ENCODE measurements at places on chromosomes 7 and 10.

DNA sequence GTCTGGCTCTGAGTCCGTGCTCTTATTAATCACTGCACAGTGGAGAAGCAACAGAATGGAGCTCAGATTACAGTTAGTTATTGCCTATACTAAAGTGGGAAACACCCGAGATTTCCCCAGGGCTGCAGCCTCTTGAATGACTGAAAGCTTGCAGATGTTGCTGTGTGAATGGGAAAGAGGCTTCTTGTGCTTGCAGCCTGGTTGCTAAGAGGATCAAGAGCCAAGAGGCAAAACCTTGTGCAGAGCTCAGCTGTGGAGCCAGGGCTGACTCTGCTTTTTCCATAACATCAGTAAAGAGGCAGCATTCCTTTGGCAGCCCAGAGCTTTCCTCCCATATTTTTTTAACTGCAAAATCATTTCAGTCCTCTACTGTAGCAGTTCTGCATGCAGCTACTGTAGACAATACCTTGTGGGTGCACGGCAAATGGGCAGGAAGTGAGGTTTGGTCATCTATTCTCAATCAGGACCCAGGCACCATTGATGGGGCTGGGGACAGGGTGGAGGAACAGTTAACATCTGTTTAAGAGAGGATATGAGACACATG is 86.5 kb downstream of the RALA start:
- DNase-seq = no peak

DNA sequence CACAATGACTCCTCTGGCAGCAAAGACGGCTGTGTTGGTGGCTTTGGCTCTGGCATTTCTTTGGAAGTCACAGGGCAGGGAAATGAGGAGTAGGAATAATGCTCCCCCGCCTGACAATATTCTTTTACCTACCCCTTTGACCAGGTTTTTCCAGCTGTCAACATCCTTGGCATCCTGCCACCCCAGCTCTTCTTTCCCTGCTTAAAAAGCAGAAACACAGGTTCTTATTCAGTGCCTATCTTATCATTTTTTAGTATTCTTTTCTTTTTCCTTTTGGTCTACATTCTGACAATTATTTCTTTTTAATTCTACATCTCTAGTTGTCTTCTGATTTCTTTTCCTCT is 97.7 kb downstream of the CREB5 start:
- DNase-seq = no peak

DNA sequence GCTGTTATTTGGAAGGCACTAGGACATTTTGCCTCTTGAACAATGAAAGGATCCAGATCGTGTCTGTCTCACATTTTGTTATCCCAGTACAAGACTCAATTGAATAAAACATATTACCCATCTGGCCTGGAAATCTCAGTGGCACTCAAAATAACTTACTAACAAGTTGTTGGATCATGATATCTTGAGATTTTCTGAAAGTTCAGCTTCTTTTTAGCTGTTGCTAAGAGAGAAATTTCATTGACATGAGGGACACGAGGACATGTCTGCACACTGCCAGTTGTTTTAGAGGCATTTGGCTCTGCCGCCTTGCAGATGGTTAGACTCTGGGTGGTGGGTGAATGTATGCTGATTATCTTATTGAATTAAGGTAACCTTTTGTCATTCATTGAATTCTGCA is 41.0 kb downstream of the KAT6B start:
- no peak for DNase-seq

GRCh38 chr10:75304741-75305390 is 69.1 kb upstream of the COMTD1 start:
- no peak for DNase-seq

- no peak for DNase-seq
Observed at GRCh38 chr10:19412531-19412930, 363.9 kb downstream of the MALRD1 start.

GRCh38 chr10:93412801-93413200 is 69.3 kb downstream of the MYOF start:
- no peak for DNase-seq

- no peak for DNase-seq
Observed at GRCh38 chr10:89263531-89263930, 12.0 kb upstream of the LIPA start.

- no peak for DNase-seq
Observed at GRCh38 chr7:78333530-78334425, 535.2 kb downstream of the PHTF2 start.

DNA sequence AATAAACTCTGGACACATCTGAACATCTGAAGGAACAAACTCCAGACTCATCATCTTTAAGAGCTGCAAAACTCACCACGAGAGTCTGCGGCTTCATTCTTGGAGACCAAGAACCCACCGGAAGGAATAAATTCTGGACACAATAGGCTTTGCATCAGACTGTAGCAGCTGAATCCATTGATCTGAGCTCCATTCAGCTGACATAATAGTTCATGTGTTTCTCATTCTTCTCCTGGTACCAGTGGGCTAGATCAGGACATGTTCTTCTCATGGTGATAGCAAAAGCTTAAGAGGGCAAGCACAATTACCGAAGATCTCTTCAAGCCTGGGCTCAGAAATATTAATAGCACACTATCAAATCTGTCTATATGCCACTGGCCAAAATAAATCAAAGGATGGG is 20.5 kb upstream of the GNAI1 start:
- no peak for DNase-seq

DNA sequence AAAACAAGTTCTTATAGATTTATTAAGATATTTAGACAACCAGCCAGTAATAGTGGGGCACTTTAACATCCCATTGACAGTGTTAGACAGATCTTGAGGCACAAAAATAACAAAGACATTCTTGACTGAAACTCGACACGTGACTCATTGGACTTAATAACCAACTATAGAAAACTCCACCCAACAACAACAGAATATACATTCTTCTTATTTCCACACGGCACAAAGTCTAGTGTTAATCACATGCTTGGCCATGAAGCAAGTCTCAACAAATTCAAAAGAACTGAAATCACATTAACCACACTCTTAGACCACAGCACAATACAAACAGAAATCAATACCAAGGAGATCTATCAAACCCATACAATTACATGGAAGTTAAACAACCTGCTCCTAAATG is 138.1 kb downstream of the ARL5B start:
- DNase-seq = no peak

GRCh38 chr10:117413928-117414618 is 38.8 kb upstream of the PDZD8 start:
- DNase-seq = no peak

DNA sequence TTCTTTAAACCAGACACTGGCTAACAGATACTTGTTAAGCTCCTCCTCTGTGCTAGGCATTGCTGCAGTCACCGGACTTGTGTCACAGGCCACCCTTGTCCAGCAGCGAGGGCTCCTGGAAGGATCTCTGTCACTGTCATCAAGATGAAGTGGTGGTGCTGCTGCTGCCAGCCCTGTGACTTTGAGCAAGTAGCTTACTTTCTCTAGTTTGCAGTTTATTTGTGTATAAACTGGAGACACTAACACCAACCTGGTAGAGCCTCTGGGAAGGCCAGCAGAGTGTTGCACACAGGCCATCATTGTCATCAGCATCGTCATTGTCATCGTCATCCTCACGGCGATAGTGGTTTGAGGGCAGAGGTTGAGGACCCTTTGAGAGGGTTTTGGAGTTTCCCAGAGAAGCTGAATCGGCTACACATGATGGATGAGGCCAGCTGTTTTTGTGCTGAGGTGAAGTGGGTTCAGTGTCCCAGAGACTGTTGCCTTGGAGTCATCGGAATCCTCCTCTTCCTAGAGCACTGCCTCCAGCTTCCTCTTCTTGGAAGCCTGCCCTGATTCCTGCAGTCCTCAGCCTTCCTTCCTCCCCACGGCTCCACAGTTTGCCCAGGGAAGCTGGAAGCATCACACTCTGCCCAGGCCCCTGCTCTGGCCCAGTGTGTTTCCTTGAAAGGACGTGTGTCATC is 128.4 kb downstream of the GRK5 start:
- no peak for DNase-seq

DNA sequence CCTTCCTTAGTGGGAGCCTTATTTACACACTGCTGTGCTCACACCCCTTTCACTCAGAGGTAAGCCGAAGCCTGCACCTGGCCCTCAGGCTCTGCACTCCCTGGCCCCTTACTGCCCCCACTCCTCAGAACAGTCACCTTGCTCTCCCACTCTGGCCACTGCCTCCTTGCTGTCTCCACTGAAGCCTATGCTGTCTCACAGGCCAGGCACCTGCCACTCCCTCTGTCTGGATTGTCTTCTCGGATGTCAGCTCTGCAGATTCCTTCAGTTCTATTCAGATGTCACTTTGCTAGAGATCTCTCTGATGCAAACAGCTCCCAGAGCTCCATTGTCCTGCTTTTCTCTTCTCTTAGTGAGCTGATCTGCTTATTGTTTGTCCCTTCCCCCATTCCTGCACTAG is 390.7 kb downstream of the DPP6 start:
- no peak for DNase-seq

DNA sequence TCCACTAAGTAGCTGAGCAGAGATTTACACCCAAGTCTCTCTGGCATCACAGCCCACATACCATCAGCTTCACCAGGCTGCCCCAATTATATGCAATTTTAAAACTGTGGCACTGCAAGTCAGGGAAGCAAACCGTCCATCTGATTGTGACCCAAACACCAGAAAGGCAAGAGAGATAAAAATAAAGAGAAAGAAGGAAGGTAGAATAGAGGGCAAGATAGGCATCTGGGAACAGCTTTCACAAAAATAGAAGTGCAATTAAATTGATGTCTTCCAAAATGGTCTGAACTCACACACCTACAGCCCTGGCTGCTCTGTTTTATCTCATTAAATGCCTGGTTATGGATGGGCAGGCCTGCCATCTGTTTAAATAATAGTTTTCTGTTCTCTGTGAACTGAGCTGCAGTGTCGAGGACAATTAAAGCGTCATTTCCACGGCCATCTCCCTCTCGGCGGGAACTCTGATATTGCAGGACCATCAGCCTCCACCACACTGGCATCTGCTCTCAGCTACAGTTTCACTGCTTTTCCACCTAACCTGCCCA is 509.1 kb downstream of the INHBA start:
- no peak for DNase-seq

GRCh38 chr7:150476285-150476684 is 25.9 kb downstream of the GIMAP8 start:
- DNase-seq = no peak

GRCh38 chr10:91206837-91207474 is 13.5 kb upstream of the PCGF5 start:
- no peak for DNase-seq

GRCh38 chr7:128108641-128109423 is 77.6 kb upstream of the LRRC4 start:
- DNase-seq = no peak

DNA sequence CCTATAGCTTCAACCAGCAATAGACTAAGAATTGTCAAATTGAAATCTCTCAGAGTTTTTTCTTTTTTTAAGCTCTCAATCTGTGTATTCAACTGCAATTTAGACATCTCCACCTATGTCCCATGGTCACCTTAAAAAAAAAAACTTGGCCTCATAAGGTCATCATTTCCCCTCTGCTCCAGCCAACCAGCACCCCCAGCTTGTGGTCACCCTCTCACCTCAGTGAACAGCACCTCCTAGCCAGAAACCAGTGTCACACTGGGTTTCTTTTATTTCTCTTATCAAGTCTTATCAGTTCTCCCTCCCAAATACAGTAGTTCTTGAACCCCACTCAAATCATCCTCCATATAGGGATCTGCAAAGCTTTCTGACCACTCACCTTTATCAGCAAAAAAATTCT is 4.0 kb downstream of the ITGB1 start:
- no peak for DNase-seq

DNA sequence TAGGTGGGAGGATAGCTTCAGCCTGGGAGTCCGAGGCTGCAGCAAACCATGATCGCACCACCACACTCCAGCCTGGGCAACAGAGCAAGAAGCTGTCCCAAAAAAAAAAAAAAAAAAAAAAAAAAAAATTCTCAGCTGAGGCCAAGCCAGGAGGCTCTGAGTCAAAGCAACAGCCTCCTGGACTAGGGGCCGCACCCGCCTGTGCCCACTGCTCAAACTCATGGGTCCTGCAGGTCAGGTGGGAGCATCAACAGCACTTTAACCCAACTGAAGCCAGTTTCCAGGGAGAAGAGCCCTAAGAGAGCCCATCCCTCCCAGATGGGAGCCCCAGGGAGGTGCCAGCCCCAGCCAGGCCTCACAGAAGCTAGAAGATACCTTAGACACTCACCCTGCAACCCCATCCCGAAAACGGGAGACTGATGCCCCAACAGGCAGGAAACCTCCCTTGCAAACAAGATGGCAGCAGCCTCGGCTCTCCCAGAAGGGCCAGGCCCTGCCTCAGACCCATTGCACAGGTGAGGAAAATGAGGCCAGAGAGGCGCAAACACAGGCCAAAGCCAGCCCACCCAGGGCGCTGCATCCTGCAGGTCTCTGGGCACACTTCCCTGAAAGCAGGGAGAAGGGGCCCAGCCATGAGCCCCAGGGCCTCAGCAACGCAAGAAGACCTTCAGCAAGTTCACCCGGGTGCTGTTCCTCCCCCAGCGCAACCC is 11.0 kb downstream of the PDGFA start:
- no peak for DNase-seq

- no peak for DNase-seq
Observed at GRCh38 chr10:102620138-102620590, 24.1 kb upstream of the TRIM8 start.

DNA sequence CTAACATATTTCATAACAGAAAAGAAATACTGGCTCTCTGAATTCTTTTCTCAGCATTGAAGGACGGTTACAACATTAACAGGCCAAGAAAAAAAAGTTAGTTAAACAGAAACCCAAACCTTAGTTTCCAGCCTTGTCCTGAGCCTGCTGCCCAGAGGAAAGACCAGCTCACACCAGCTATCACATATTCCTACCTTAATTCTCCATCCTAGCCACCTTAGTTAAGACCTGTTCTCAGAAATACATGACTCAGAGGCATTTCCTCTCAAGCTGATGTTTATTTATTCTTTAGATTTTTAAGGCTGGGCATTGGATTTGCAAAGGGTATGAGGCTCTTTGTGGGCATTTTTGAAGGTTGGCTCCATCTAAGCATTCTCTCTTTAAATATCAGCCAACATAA is 34.3 kb upstream of the ADAM12 start:
- DNase-seq = no peak

GRCh38 chr7:129375141-129375938 is 58.9 kb upstream of the STRIP2 start:
- no peak for DNase-seq
